ENCODE measurements at places on chromosomes 5 and 9.
A peak's percentile ranks its signal among the peaks of the same experiment; 100 is the strongest.

GRCh38 chr5:56024810-56025150 lies 30.0 kb upstream of the IL6ST start:
- DNase-seq: no peak

- DNase-seq: no peak
Measured at GRCh38 chr5:69450116-69450515, 35.2 kb downstream of the MARVELD2 start.

DNA sequence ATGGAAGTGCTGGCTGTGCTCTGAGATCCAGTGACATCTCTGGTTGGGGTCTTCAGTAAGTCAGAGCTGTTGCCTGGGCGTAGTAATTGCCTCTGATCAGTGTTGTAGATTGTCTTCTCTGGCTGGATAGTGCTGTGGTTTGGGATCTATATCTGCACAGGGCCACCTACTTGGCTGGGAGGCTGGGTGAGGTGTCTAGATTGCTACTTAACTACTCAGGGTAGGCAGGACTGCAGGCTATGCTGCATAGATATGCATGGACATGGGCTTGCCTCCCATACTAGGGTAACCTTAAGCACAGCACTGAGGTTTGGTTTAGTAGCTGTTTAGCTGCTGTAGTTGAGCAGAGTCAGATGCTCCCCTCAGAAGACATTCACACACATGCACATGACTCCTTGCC lies 181.0 kb downstream of the ADGRV1 start:
- no peak for DNase-seq

DNA sequence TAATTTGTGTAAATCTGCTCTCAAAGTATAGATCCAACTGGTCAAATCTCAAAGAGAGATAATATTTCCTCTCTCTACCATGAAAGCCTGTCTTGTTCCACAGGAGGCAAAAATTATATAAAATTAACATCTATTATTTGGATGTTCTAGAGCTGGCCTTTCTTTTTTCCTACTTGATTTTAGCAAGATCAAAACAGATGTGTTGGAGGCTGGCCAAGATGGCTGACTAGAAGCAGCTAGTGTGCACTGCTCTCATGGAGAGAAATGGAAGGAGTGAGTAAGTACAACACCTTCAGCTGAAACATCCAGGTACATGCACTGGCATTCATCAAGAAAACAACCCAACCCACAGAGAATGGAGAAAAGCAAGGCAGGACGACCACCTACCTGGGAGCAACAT lies 298.6 kb upstream of the SLC24A2 start:
- no peak for DNase-seq

DNA sequence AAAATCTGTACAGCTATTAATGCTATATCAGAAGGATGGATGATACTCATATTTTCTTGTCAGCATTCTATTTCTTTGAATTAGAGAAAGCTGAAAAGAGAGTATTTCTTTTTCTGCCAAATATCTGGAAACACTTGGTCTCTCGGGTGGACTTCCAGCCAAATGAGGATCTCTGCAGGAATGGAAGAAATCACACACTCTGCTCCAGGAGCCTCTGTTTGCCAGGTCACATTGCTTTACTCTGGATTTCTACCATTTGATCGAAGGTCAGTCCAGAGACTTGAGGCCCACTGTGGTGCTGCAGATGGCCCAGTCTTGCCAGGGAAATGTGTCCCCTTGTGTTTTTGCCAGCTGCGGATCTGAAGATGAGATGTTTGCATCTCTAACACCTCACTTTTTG lies 154.1 kb downstream of the PCSK1 start:
- no peak for DNase-seq

- DNase-seq: no peak
Measured at GRCh38 chr5:114317751-114318150, 44.1 kb upstream of the KCNN2 start.

- DNase-seq: no peak
Measured at GRCh38 chr5:159301466-159301865, 28.8 kb downstream of the IL12B start.

DNA sequence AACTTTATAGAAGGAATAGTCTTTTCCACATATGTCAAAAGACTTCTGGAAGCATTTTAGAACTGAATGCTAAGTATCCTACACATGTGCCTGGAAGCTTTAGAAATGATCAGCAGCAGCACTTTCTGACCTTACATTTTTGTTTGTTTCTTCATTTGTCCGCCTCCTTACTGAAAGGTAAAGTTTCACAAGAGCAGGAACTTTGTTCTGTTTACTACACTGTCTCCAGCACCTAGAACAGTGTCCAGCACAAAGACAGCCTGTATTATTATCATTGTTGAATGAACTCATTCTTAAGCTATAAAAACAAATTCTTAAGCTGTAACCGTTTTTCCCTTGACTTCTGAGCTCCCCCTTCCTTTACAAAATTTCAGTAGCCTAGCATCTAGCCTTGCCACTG lies 14.8 kb downstream of the PIP5K1B start:
- no peak for DNase-seq

DNA sequence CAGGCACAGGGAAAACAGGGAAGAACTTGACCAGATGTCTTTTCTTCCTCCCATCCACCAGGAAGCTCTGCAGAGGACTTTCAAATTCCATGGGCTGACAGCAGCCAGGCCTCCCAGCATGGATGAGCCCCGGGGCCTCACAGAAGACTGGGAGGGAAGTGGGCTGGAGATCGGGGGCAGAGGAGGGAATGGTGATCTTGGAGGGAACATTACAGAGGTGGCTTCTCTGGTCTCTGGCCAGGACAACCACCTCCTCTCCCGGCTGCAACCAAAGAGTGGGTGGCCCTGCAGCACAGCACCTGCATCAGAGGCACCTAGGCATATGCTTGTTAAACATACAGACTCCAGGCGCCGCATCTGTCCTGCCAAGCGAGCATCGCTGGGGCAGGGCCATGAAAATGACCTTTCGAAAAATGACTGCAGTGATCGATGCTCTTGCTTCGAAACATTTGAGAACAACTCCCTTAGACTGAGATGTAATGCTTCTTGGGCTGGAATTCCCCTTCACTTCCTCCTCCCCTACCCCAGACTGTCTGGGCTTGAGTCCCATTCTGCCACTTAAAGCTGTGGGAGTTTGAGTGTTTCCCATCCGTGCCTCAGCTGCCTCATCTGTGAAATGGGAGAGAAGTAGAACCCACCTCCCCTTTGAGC lies 68.7 kb upstream of the UNC5A start:
- DNase-seq: no peak

DNA sequence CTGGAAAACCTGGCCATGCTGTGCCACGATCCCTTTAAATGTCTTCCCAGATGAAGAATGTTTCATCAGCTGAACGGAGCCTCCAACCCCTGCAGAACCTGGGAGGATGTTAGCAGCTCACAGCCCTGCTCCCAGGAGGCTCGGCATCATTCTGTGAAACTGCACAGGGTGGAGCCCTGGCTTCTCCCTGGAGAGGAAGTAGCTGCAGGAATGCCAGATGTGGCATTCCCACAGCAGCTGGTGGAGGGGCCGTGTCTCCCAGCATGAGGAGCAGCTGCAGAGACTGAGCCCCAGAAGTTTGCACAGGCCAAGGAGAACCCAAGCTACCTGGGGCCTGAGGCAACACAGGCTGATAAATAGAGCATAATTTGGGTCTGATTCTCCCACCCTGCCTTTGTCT lies 165.8 kb upstream of the MAP3K1 start:
- DNase-seq: no peak

DNA sequence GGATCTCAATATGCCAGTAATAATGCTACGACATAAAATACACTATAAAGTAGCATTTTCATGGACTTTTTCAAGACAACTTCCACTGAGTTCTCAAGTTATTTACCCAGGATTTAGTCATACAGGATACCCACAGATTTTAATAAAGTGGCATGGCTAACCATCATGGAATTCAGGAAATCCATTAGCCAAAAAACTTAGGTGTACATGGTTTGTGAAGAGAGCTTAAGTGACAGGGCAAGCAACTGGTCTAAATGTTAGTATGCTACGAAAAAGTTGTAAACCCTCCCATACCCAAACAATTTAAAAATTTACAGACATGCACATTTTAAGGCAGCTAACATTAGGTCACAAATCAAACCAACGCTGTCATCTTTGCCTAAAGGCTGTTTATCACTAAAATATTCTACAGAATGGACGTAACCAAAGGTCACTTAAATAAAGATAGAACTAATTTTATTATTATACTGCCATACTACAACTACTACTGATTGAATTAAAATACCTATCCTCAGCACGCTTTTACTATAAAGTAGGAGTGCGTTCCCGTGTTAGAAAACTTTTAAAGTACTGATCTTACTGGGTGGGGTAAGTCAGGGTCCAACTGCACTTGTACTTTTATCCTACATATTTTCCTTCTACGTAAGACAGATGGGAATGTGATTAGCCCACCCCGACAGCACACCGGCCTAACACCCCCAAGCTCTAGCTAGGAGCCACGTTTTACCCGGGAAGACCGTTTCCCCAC lies 1.1 kb downstream of the UBTD2 start:
- no peak for DNase-seq

DNA sequence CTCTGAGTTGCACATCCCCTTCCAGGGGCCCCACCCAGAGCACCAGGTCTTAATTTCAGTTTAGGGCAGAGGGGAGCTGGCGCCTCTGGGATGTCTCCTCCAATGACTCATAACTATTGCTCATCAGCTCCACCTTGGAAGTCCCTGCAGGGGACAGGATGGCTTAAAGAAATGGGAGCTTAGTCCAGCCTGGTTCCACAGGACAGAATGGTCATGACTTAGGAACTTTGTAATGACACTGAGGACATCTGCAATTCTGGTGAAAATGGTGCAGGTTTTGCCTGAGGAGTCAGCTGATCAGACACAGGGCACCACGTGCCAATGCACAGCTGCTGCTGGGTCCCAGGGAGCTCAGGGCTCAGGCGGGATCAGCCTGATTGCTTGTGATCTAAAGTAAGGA lies 16.4 kb upstream of the PPP1R26 start:
- DNase-seq: no peak

GRCh38 chr5:97559827-97560598 lies 377.0 kb upstream of the RIOK2 start:
- DNase-seq: no peak

DNA sequence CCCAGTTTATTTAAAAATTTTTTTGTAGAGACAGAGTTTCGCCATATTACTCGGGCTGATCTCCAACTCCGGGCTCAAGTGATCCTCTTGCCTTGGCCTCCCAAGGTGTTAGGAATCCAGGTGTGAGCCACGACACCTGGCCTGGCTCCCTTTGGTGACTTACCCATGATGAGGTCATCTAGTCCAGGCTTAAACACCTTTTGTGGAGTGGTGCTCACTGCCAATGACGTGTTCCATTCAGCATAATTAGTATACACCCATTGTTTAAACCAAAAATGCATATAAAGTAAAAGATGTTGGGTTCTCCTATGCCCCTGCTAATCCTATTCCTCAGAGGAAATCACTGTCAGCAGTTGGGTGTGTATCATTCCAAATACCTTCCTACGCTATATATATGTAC lies 91.0 kb downstream of the HSPA4 start:
- DNase-seq: no peak

- no peak for DNase-seq
Measured at GRCh38 chr5:95022967-95023695, 261.8 kb downstream of the MCTP1 start.

DNA sequence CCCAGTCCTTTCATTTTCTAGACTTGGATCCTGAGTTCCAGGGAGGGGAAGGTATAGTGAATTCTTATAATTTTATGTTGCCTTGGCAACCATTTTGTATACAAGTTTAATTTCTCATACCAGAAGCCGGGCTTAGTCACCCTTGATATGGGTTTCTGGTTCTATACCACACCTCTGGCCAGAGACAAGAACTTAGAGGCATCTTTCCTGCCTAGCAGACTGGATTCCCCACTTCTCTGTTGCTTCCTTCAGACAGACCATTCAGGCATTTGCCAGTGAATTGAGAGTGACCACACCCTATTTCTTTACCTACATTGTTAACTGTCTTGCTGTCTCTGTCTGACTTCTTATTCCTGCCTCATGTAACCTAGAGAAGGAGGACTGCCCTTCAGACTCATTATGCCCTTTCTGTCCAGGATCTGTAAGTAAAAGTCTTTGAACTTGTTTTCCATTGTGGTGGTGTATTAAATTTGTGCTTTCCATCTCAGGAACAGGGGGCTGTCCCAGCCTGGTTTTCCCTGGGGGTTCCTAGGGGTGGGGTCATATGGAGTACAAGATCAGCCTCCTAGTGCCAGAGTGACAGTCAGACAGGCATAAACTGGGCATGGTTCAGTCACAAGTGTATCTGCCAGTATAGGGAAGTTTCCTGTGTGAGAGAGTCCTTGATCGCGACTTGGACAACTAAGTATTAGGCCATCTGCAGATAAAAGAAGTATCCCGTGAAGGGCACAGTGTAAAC lies 27.4 kb downstream of the TNFSF8 start:
- DNase-seq: no peak

DNA sequence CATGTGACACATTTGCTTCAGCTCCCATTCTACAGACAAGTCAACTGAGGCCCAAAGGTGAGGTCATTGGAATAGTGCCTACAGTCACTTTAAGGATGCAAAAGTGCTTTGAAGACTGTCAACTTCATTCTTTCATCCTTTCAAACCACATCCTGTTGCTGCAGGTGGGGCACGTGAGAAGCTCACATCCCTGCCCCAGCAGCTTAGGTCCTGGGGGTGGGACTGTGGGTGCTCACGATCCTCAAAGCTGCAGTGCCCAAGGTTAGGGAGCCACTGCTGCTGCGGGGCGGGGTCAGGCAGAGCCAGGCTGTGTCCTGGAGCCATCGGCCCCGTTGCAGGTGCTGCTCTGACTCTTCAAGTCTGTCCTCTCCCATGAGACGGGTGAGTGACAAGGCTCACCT lies 57.9 kb upstream of the IER5L start:
- peak; percentile 29 for DNase-seq

DNA sequence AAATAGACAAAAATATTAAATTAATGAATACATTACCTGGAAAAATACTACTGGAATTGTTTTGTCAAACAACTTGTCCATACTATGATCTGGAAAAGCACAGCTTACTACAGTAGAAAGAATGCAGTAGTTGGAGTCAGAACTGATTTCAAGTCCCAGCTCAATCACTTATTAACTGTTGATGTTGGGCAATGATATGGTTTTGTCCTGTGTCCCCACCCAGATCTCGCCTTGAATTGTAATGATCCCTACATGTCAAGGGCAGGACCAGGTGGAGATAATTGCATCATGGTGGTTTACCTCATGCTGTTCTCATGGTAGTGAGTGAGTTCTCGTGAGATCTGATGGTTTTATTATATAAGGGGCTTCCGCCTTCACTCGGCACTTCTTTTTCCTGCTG lies 247.5 kb downstream of the CD180 start:
- no peak for DNase-seq

GRCh38 chr5:96288845-96289185 lies 144.2 kb downstream of the PCSK1 start:
- DNase-seq: no peak

DNA sequence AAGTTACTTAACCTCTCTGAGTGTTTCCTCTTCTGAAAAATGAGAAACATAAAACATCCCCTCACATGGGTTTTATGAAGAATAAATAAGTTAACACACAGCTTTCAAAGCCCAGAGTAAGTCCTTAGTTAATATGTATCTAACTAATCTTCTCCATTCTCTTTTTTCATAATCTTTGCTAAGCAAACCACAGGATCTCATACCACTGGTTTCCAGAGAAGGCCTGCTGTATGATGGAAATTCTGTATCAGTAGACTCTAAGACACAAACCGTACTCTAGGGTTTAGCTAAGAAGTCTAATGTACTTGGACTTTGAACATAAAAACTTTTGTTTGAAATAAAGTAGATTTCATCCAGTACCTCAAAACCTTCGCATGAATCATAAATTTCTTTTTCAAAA lies 307.9 kb downstream of the SPOCK1 start:
- DNase-seq: no peak

Measured in stimulated activated CD4-positive, alpha-beta T cell treated with anti-CD3 and anti-CD28 coated beads, Interleukin-1b, Interleukin-23, amount 100 ng/mL, for 4 hours (primary cell).